ENCODE measurements at places on chromosomes 6 and 20.

DNA sequence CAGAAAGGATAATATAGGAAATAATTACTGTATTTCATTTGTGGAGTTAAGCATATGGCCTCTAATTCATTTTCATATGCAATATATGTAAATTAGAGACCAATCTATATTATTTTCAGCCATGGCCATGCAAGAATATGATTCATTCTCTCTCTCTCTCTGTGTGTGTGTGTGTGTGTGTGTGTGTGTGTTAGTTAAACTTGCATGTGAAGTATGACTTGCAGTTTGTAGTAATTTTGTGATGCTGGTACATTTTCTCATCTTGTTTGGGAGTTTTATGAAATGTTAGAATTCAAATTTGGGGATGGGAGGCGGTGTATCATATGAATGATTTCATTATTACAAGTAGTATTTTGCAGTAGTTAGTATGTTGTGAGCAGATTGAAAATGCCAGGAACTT, 74.8 kb downstream of the JARID2 start:
- no peak for DNase-seq

GRCh38 chr20:46709055-46709458, 392 bp upstream of the SLC2A10 start:
- no peak for DNase-seq

DNA sequence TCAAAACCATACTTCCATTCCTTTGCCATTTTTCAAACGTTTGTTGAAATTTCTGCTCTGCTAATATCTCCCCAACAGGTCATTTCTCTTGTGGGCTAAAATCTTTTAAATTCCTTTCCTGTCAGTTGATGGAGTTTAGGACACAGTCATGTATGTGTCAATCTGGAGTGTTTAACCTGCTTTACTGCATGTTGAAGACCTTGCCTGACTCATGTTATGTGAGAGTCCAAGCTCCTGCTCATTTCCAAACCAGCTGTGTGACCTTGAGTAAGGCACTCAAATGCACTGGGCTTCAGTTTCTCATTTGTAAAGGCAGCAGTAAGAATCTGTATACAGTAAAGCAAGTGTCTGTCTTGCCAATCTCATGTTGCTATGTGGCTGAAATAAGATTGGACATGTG, 171.9 kb upstream of the SPACA1 start:
- DNase-seq = no peak

- DNase-seq = no peak
These were observed 17.9 kb downstream of the RPF2 start for GRCh38 chr6:110999634-111000270.

GRCh38 chr6:150999576-150999975, 134.1 kb downstream of the MTHFD1L start:
- no peak for DNase-seq

- no peak for DNase-seq
These were observed 270.3 kb upstream of the ECI2 start for GRCh38 chr6:4405621-4406212.

DNA sequence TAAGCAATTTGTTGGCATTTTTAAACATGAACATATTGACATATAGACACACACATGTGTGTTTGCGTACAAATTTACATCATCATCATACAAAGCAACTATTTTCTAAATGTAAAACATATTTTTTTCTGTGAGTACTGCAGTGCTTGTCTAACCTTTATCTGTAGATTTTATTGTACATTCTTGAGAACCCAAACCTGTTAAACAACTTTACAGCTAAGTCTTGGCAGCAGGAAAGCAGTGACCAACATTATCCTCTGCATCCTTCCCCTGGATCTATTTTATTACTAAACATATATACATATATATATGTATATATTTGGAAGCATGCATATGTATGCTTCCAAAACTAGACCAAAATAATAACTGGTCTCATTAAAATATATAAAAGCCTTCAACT, 10.4 kb upstream of the PLCB1 start:
- DNase-seq = no peak

GRCh38 chr20:59807909-59808728, 125.3 kb downstream of the SYCP2 start:
- no peak for DNase-seq

DNA sequence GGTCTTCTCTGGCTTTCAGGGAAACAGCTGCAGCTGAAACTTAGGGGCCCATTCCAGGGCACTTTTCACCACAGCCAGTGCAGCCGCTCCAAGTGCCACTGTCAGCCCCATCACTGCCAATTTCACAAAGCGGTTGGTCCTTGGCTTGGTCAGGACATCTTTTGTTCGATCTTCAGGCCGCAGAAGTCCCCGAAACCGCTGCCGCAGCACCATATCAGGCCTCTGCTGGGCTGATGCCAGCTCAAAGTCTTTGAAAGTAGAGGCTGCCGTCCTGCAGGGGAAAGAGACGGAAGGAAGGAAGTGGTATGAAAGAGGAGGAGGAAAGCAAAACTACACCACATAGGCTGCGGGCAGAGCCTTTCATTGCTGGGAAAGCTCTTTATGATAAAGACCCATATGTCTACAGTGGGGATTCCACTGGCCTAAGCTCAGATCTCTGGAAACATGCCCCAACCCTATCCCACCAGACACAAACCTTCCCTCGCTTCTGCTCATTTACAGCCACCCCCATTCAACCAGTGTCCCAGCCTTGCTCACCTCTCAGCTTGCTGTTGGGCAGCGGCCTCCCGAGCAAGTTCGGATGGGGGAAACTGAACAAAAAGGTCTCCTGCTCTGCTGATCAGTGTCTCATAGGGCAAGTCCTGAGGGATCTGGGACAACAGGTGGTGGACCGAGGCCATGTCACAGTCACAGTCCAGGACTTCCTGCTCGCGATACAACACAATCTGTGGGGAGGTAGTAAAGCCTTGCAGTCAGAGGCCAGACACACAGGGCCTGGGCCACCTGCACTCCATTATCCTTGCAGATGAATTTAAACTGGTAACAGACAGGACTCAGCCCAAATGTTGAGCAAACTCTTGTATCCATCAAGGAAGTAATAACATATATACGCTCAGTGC, 23.5 kb downstream of the TBC1D20 start:
- DNase-seq = peak; percentile 43

DNA sequence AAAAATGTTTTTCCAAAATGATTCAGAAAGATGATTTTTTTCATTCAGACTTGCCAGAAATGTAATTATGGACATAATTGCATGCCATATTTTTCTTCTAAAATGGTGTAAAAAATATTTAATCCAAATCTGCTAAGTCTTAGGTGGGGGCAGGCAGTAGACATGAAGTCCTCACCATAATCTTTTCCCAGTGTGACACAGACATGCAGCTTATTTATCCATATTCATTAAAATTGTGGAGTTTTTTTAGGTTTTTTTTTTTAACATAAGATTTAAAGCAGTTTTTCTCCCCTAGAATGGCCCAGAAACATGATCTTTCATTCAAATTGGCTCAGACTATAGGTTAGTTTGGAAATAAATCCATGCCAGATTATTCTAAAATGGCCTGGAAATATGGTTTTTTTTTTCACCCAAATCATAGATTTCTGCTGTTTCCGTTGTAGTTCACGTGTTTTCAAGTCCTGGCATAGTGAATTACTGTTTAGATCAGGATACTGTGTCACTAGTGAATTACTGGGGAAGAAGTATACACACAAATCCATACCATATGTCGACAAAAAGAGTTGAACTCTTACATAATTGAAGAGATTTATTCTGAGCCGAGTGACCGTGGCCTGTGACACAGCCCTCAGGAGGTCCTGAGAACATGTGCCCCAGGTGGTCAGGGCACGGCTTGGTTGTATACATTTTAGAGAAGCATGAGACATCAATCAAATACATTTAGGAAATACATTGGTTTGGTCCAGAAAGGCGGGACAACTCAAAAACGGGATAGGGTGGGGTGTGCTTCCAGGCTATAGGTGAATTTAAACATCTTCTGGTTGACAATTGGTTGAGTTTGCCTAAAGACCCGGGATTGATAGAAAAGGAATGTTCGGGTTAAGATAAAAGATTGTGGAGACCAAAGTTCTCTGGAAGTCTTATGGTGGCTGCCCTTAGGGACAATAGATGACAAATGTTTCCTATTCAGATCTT, 33.9 kb downstream of the ZNF133 start:
- no peak for DNase-seq

- DNase-seq = no peak
These were observed 906 bp upstream of the COL12A1 start for GRCh38 chr6:75206576-75207342.

GRCh38 chr6:7390226-7390878, 744 bp downstream of the RIOK1 start:
- DNase-seq = no peak

DNA sequence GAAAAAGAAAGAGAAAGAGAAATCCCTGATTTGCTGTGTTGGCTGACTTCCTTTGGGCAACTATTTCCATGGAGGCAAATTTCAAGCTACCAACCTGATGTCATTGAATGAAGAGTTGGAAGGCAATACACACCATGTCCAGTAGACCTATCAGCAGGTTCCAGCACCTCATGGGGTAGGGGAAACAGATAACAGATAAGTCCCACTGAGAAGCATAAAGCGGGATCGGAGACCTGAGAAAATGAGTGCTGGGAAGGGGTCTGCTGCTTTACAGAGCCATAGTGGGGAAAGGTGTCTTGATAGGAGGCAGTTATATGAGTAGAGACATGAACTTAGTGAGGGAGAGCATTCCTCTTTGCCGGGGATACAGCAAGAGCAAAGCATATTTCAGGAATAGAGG, 244.9 kb downstream of the PLCB1 start:
- no peak for DNase-seq

- DNase-seq = no peak
These were observed 34.8 kb upstream of the ZFP64 start for GRCh38 chr20:52226370-52226769.

DNA sequence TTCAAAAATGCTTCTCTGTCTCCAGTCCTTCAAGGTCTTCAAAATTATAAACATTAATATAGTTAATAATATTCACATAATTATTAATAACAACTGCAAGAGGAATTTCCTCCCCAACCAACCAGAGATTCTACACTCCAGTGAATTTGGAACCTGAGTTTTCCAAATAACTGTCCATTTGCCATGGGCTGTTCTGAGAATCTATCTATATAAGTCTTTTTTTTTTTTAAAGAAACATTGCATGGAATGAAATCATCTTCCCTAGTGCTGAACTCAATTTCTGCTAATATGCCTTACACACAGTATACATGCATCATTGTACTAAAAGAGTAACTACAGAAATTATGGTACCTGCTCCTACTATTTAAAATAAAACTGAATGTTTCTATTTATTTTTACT, 113.9 kb downstream of the SLC22A3 start:
- DNase-seq = no peak

DNA sequence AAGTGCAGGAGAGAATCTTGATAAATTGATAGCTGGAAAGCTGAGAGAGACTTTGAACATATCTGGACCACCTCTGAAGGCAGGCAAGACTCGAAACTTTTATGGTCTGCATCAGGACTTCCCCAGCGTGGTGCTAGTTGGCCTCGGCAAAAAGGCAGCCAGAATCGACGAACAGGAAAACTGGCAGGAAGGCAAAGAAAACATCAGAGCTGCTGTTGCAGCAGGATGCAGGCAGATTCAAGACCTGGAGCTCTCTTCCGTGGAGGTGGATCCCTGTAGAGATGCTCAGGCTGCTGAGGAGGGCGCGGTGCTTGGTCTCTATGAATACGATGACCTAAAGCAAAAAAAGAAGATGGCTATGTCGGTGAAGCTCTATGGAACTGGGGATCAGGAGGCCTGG, 4.6 kb upstream of the CDKN1A start:
- no peak for DNase-seq

GRCh38 chr6:34230653-34231371, 5.9 kb upstream of the HMGA1 start:
- no peak for DNase-seq

- no peak for DNase-seq
These were observed 438.9 kb upstream of the ZNF337 start for GRCh38 chr20:26135325-26136110.

- no peak for DNase-seq
These were observed 160.6 kb downstream of the TMEM200A start for GRCh38 chr6:130526466-130526865.

- DNase-seq = no peak
These were observed 2.7 kb upstream of the LY6G5C start for GRCh38 chr6:31683591-31683990.

DNA sequence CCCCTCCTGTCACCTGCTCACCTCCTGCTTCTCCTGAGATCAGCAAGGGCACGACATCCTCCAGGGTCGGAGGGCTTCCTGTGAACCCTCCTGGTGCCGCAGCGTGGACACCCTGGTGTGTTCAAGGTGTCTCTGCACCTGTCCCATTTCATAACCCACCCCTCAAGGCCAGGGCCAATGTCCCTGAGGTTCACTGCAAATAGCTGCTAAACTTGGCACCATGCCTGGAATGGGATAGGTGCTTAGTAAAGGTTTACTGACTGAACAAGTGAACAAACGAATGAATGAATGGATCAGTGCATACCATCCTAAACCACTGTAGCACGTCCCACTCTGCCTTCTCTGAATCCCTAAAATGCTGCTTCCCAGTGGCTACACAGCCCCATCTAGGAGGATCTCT, 35.0 kb downstream of the SIRPA start:
- DNase-seq = no peak

GRCh38 chr6:166258854-166259276, 49.3 kb downstream of the PRR18 start:
- peak; percentile 57 for DNase-seq

DNA sequence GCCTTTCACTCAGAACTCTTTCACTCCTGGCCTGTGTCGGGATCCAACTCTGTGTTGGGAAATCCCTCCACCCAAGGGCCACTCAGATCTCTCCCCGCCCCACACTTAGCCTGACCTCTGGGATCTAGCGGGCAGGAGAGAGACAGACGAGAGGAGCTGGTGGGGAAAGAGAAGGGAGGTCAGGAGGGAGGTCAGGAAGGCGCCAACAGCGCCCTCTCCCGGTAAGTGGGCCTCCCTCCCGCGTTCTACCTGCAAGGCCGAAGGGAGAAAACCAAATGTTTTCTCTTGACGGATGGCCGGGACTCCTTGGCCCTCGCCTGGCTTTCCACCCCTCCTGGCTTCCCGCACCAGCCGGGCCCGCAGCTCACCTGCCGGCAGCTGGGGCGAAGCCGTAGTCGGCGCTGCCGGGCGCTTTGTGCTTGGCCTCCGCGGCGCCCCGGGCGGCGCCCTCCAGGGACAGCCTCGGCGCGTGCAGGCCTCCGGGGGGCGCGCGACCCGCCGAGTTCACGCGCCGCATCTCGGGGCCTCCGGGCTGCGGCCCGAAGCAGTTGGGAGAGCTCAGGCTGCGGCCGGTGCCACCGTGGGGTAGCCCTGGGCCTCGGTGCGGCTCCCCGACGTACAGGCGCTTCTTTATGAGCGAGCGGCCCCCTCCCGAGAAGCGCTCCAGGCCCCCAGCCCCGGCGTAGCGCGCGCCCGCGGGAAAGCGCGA, 38.2 kb downstream of the C6orf132 start:
- DNase-seq = peak; percentile 64

Measured in activated CD4-positive, alpha-beta T cell treated with anti-CD3 and anti-CD28 coated beads, Interleukin-2, amount 50 U/mL, for 4 hours (primary cell).